ENCODE measurements at places on chromosomes 3 and 15. TPM values are rescaled to one million over a fixed set of nuclear protein-coding genes. Genes with fewer than 3 reads are reported as not detected.

The ADAMTSL3 gene
- not detected for total RNA-seq

The PHLDB2 gene
- total RNA-seq: 11.3 TPM

The MFSD1 gene
- 50.7 TPM for total RNA-seq

The DAZL gene
- not detected for total RNA-seq

The IGSF10 gene
- total RNA-seq: 0.10 TPM

The SLC15A2 gene
- 0.41 TPM for total RNA-seq

The VWA5B2 gene
- 0.28 TPM for total RNA-seq

DNA sequence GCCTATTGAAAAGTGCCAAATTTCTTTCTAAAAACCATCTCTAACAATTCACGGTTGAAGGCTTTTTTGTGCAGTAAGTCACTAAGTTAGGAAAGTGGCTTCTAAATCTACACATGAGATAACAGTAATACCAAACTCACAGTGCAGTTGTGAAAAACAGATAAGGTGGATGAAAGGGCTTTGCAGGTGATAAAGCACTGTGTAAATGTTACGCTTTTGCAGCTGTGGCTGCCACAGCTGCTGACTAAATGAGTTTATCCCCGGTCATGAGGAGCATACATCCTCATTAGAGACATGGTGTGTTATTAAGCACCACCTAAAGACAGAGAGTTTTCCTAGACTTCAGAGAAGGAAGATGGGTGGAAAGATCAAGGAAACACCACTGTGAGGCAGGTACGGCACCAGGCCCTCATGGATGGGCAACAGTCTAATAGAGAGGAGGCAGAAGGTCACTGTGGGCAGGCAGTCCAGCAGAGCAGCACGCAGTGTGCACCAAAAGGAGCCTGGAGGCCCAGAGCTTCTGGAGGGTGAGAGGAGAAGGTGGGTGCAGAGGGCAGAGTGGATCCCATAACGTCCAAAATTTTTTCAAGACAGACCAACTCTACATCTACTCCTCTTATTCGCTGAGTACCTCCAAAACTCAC is 68.5 kb downstream of the FMN1 start:
- no peak overlapping the region for H3K4me3 ChIP-seq
- H3K36me3 ChIP-seq: no peaks in the 10 kb centered on the region
- 0 out of 2 replicates have a peak, but pooled peaks cover 9% of the 10 kb centered on the region for H3K4me1 ChIP-seq
- DNase-seq: no peak

GRCh38 chr15:73072894-73073293 is 20.6 kb downstream of the NEO1 start:
- no peaks in the 10 kb centered on the region for H3K36me3 ChIP-seq
- no peaks in the 10 kb centered on the region for H3K4me1 ChIP-seq

- H3K36me3 ChIP-seq: no peaks in the 10 kb centered on the region
- H3K27ac ChIP-seq: no peak overlapping the region
- H3K4me1 ChIP-seq: no peaks in the 10 kb centered on the region
- no peak for DNase-seq
- H3K4me3 ChIP-seq: no peak overlapping the region
Measured at GRCh38 chr3:26621176-26621575, 1.4 kb upstream of the LRRC3B start.

DNA sequence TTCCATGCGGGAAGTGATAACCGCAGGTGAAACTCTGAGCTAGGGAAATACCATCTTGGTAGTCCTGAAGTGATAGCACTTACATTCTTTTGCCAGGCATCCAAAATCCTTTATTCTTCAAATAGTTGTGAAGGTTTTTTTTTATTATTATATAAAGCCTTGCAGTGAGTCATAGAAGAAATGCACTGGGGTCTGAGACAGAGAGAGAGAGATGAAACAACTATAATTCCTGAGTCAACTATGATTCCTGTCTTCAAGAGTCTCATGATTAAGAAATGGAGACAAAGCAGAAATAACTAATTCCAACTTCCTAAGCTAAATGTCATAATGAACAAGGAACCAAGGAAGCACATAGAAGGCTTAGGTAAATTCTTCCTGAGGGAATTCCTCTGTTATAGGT is 495.6 kb downstream of the LPP start:
- H3K27ac ChIP-seq: no peak overlapping the region
- no peaks in the 10 kb centered on the region for H3K4me1 ChIP-seq
- no peak overlapping the region for H3K4me3 ChIP-seq
- no peak for DNase-seq

DNA sequence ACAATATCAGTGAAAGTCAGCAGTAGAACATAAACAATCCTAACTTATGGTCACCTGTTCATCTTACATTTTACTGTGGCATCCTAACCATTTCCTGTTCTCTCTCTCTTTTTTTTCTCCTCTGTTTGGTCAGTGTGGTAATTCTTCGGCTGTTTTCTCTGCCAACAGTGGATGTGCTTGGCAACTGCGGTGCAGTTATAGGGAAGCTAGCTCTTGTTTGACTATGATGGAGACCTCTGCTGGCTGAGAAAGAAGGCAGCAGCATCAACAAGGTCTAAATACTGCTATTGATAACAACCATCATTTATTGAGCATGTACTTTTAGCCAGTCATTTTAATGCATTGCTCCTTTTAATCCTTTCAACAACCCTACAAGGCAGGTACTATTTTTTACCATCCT is 723 bp upstream of the DRD3 start:
- H3K36me3 ChIP-seq: no peaks in the 10 kb centered on the region
- H3K4me3 ChIP-seq: no peak overlapping the region
- H3K27me3 ChIP-seq: peaks cover 4% of the 10 kb centered on the region
- H3K27ac ChIP-seq: no peak overlapping the region

GRCh38 chr3:58463181-58463941 is 28.5 kb upstream of the KCTD6 start:
- peaks cover 9% of the 10 kb centered on the region for H3K4me1 ChIP-seq
- DNase-seq: no peak
- H3K27ac ChIP-seq: peak overlapping the region; percentile 42

- no peak for DNase-seq
- no peaks in the 10 kb centered on the region for H3K36me3 ChIP-seq
- H3K4me1 ChIP-seq: no peaks in the 10 kb centered on the region
- no peak overlapping the region for H3K4me3 ChIP-seq
- no peak overlapping the region for H3K27ac ChIP-seq
- H3K27me3 ChIP-seq: no peaks in the 10 kb centered on the region
Measured at GRCh38 chr3:67093305-67093704, 95.2 kb downstream of the KBTBD8 start.

All from Panc1 (cell line).